ENCODE measurements at places on chromosomes 4 and X. TPM values are rescaled to one million over a fixed set of nuclear protein-coding genes. Genes with fewer than 3 reads are reported as not detected.
A peak's percentile ranks its signal among the peaks of the same experiment; 100 is the strongest.

- DNase-seq: no peak
Measured at GRCh38 chr4:55121246-55121645, 4.1 kb downstream of the KDR start.

DNA sequence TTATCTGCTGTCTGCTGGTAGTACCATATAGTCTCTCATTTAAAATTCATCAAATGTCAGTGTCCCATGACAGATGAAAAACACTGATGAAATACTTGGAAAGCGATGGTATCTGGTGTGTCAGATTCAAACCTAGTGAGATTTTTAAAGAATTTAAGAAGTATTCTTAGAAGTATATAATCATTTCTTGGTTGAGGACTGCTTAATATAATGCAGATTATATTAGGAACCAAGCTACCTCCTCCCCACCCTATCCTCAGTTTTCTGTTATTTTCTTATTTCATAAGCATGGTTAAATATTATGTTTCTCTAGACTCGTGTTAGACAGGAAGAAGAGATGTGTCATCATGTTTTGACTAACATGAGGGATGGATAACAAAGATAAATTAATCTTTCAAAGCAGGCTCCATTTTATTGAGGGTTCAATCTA, 118.5 kb downstream of the GLUD2 start:
- DNase-seq: no peak

DNA sequence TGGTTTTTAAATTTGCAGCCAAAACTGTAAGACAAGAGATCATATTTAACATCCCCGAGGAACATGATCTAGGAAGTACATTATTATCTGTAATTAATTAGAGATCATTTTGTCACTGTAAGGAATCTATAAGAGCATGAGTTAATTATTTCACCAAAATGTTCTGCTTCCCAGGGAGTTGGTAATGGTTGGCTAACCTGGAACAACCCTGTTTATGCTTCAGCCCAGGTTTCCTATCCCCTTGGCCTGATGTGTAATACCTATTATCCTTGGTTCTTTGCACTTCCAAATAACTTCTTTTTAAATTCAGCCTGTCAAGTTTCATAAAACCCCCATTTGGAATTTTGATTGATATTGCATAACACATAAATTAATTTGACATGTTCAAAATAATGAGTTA, 6.4 kb upstream of the MTNR1A start:
- no peak for DNase-seq

DNA sequence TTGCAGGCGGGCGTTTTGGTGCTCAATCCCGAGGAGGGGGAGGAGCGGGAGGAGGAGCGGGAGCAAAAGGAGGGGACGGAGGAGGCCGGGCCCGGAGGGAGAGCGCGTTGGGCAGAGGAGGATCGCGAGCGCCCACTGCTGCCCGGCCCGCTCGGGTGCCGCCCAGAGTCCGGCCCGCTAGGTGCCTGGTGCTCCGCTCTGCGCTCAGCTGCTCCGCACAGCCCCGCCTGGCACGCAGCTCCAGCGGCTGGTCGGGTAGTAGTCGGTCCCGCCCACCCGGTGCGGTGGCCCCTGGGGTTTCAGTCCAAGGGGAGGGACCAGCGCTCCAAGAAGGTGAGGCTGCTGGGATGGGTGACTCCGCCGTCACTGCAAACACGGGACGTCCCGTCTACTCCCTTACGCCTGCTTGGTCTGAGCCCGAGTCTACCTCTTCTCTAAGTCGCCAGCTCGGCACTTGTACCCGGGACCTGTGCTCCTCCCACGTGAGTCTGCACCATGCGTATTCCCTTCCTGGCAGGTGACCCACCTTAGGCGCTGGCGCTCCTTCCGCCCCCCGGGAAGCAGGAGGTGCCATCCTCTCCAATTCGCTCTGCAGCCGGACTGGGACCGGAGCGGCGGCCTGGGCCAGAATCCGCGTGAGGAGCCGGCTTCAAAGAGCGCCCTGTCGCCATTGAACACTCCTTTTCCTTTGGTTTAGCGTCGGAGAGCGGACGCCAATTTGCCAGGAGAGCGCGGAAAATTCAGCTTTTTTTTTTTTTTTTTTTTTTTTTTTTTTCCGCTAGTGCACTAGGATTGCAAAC, 405 bp upstream of the HS3ST1 start:
- DNase-seq: peak; percentile 55

- DNase-seq: peak; percentile 27
Measured at GRCh38 chr4:55947254-55947882, 1.4 kb upstream of the CEP135 start.

DNA sequence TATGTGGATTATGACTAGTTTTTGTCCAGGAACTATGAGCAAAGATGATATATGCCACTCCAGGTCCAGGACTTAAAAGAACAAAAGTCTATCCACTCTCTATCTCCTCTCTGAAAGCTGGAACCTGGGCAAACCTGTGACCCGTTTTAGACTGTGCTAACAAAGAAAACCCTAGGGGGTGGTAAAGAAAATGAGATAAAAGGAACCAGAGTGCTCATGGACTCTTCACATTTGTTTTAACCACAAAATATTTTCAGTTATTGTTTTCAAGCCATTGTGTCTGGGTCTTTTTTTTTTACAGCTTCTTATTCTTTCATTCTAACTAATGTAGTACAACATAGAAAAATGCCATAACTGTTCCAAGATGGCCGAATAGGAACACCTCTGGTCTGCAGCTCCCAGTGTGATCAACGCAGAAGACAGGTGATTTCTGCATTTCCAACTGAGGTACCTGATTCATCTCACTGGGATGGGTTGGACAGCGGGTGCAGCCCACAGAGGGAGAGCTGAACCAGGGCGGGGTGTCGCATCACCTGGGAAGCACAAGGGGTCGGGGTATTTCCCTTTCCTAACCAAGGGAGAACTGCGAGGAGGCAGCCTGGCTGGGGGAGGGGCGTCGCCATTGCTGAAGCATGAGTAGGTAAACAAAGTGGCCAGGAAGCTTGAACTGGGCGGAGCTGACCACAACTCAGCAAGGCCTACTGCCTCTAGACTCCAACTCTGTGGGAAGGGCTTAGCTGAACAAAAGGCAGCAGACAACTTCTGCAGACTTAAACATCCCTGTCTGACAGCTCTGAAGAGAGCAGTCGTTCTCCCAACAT, 45.1 kb downstream of the CHM start:
- peak; percentile 3 for DNase-seq

GRCh38 chrX:116317409-116317808, 119.0 kb upstream of the SLC6A14 start:
- no peak for DNase-seq

GRCh38 chr4:174553031-174553430, 30.7 kb upstream of the HPGD start:
- no peak for DNase-seq

- no peak for DNase-seq
Measured at GRCh38 chrX:12617241-12617640, 174.0 kb upstream of the PRPS2 start.

DNA sequence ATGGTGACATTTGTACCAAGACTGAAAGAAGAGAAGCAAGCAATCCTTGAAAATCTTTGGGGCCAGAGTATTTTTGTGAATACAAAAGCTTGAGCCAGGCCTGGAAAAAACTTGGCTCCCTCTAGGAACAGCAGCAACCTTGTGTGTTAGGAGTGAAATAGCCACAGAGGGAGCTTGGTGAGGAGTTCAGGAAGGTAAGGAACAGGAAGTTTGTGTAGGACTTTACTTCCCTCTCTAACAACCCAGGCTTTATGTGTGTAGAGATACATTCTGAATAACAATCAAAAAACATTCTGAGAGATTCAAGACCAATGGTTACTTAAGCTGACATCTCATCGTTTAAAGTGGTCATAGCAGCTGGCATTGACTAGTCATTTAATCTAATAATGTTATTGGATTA, 668.5 kb downstream of the PCDH18 start:
- no peak for DNase-seq

DNA sequence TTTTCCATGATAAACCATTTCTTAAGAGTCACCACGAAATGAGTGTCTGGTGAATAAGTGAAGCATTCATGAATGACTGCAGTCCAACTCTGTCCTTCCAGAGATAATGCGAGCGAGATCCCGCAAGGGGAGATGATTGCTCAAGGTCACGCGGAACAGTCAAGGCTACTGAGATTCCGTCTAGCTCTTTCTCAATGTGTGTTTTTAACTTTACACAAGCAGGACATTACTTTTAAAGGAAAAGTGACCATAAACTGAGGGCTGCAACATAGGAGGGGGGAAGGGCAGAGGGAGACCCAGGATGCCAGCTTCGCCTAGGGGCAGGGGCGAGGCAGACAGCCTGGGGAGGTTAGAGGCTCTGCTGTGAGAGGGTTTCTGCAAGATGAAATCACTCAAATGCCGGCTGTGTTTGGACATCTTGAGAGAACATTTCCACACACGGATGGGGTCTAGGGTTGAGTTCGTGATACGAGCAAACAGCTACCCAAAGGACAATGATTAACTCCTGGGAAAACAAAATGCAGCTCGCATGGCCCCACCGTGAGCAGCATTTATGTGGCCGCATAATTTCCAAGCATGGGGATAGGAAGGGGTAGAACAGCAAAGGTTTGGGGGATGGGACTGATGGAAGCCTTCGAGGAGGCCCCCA, 23.8 kb upstream of the CCNQ start:
- DNase-seq: no peak

- no peak for DNase-seq
Measured at GRCh38 chr4:65600656-65601055, 69.6 kb downstream of the EPHA5 start.

- no peak for DNase-seq
Measured at GRCh38 chr4:144754562-144755410, 108.8 kb downstream of the HHIP start.

GRCh38 chr4:70902577-70903290, 565 bp downstream of the MOB1B start:
- peak; percentile 29 for DNase-seq

DNA sequence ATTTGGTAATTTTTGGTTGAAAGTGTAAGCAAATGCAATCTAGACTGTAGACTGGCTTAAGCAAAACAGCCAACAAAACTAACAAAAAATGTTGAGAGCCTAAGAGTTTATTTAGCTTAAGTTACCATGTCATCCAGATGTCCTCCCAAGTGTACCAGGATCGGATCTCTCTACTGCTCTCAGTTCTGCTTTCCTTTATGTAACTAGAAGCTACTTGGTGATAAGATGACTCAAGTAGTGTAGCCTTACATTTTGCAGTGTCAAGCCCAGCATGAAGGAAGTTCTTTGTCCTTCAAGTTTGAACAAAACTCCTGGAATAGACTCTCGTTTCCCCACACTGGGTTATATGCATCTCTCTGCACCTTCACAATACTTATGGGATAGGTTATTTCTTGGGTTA, 1500.0 kb downstream of the STIM2 start:
- DNase-seq: no peak

DNA sequence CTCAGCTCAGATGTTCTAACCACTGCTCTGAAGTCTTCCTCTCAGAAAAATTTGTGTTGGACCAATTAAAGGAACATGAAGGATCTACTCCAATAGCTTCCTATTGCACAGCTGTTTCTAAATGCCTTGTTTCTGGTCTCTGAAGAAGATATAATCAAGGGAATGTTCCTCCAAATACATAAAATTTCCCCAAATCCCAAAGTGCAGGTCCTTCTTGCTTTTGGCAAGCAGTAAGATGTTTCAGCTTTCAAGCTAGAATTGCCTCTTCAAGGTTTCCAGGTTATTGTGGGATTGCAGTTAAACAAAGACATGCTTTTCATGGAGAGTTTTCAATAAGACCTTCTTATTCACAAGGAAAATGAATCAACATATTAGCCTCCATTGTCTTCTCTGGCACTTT, 574.5 kb upstream of the SLIT2 start:
- DNase-seq: no peak

DNA sequence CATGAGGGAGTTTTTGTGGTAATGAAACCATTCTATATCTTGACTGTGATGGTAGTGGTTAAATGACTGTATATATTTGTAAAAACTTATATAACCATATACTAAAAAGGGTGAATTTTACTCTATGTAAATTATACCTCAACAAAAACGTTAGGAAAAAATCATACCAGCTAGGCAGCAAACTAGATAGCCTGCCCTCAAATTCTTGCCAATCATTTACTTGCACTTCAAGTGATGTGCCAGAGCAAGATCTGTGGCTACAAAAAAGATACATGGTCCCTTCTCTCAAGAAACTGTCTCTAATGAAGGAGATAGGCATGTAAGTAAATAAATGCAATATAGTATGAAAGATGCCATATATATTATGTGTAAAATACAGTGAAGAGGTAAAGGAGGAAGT, 10.0 kb upstream of the RNF128 start:
- DNase-seq: no peak

GRCh38 chrX:72245461-72246089, 6.7 kb upstream of the ERCC6L start:
- DNase-seq: peak; percentile 50

DNA sequence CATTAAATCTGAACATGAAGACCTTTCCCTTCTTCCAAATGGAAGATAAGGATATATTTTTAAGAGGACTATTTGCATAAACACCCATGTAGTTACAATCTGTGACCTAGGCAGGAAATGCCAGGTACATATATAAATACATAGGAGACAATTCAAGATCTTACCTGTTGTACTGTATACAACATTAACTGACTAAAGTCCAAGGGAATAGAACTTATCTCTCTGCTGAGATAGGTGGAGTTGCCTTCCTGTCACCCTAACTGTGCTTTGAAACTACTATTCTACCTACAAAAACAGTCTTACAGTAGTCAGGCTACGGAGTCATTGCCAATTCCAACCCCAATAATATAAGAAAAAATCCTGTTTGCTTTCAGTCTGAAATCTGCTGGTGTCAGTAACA, 106.3 kb downstream of the CHRNA9 start:
- no peak for DNase-seq

DNA sequence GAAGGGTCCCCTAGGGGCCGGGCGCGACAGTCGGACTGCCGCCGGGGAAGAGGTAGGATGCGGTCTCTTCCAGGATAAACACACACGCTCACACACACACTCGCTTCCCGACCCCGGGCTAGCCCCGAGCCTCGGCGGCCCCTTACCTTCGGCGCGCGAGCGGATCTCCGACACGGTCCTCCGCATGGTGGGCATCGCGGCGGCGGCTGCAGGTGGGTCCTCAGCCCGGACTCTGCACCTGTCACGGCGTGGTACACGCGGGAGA, 294 bp downstream of the ATP8A1 start:
- no peak for DNase-seq

DNA sequence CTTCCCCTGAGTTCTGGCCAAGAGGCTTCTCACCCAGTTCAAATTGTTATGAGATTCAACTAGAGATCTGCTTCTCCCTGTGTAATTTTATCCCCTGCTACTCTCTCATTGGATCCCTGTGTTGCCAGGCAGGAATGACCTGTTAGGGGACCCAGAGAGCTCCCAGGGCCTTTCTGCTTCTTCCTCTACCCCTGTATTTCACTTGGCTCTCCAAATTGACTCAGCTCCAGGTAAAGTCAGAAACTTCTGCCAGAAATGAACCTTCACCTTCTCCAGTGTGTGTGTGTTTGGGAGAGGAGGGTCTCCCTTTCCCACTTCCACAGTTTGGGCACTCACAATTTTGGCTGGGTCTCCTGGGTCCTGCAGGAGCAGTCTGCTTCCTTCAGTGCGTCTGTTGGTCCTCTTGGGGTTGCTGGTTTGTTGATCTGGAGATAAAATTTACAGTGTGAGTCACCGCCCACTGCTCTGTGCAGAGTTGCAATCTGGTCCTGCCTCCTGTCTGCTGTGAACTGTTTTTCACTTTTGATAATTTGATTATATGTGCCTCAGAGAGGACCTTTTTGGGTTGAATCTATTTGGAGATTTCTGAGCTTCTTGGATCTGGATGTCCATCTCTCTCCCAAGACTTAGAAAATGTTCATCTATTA, 112.4 kb upstream of the EDA2R start:
- DNase-seq: no peak

Gene SSX1
- not detected for total RNA-seq

Gene GLRA2
- not detected for total RNA-seq

Gene NRK
- not detected for total RNA-seq

Gene PLAC8
- total RNA-seq: 88.7 TPM

Gene CAPN6
- total RNA-seq: not detected

Gene FRMPD3
- total RNA-seq: not detected

Gene HERC5
- total RNA-seq: 10.2 TPM

All from activated CD8-positive, alpha-beta T cell treated with anti-CD3 and anti-CD28 coated beads for 36 hours (primary cell).